ENCODE measurements at places on chromosomes 3 and 15. TPM values are rescaled to one million over a fixed set of nuclear protein-coding genes. Genes with fewer than 3 reads are reported as not detected.

DNA sequence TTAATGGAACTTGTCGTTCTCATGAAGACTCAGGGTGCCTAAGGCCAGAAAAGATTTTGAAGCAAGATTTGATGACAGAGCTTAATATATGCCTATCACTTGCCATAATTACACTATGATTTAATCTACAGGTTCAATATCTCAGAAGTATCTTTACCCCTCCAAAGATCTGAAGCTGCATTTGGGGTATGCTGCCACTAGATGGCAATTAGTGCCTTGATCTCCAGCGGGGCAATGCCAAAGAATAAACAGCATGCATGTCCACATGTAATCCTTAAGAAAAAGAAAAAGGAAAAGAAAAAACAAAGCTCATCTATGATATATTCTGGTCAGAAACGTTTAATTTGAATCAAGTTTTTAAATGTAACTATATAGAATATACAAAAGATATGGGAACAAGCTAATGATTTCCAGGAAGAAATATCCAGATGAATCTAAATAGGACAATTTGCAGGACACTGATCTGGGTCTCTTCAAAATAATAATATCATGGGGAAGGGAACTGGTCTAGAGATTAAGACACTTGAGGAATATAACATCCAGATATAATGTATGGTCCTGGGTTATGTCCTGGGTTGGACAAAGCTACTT lies 55.0 kb upstream of the SOX14 start:
- H3K36me3 ChIP-seq: no peaks in the 10 kb centered on the region
- H3K4me3 ChIP-seq: no peak overlapping the region
- DNase-seq: no peak
- no peaks in the 10 kb centered on the region for H3K27me3 ChIP-seq

DNA sequence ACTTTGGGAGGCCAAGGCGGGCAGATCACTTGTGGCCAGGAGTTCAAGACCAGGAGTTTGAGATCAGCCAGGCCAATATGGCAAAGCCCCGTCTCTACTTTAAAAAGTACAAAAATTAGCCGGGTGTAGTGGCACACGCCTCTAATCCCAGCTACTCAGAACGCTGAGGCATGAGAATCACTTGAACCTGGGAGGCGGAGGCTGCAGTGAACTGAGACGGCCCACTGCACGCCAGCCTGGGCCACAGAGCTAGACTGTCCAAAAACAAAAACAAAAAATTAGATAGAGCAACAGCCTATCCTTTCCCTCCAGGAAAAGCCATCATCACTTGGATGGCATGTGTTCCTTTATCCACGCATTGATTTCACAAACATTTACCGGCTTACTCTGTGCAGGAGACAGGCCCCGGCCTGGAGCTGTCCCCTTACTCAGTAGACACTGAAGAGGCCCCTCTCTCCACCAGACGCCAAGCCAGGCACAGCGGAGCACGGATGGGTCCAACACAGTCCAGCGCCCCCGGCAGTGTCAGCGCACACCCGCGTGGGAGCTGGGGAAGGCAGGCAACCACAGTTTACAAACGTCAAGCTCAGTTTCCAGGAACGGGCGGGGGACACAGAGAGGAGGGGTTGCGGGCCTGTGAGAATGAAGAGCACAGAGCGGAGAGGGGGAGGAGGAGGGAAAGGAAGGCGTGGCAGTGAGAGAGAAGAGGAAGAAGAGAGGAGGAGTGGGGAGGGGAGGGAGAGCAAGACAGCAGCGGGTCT lies 3.1 kb downstream of the GP5 start:
- no peaks in the 10 kb centered on the region for H3K4me1 ChIP-seq
- H3K36me3 ChIP-seq: no peaks in the 10 kb centered on the region
- peaks cover 8% of the 10 kb centered on the region for H3K27me3 ChIP-seq
- no peak overlapping the region for H3K4me3 ChIP-seq
- H3K27ac ChIP-seq: no peak overlapping the region
- no peak for DNase-seq

DNA sequence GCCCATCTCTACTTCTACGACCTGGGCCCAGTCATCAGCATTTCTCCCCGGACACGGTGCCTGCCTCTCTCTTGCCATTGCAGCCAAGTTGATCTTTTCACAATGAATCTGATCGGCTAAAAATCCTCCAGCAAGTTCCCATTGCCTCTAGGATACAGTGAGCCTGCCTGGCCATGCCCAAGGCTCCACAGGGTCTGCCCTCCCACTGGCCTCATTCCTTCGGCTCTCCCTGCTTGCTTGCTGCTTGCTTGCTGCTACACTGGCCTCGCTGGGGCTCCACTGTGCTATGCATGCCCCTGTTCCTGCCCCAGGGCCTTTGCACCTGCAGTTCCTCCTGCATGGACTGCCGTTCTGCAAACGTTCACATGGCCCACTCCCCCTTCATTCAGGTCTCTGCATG lies 2.0 kb downstream of the ABTB1 start:
- peaks cover 8% of the 10 kb centered on the region for H3K36me3 ChIP-seq
- no peak overlapping the region for H3K27ac ChIP-seq
- no peak for DNase-seq
- no peaks in the 10 kb centered on the region for H3K4me1 ChIP-seq

DNA sequence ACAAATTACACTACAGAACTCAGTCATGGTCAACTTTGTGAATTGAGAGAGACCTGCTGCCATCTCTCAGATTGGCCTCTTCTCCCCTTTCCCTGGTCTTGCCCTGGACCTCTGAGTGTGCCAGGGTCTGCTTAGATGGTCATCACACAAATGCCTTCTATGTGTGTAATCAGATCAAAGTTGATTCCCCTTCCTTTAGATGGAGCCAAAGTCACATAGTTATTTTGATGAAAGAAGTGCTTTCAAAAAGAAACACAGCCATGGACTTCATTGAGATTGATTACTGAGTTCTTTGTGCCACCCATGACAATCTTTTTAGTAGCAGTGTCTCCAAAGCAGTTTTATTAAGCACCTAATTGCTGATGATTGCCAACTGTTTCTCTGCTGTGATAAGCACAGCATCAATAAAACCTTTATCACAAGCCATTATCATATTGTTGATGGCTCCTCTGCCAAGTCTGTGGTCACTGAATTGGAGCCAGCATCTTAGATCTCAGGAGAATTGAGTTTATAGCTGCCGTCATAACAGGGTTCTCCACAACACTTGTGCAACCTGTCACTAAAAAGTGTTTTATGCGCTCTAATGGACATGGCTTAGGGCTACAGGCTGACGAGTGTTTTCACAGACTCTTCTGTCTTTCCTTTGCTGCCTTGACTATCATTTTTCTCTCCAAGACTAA lies 149.7 kb upstream of the NUDT16 start:
- no peak for DNase-seq
- no peak overlapping the region for H3K27ac ChIP-seq
- no peaks in the 10 kb centered on the region for H3K4me1 ChIP-seq
- H3K4me3 ChIP-seq: no peak overlapping the region
- no peaks in the 10 kb centered on the region for H3K36me3 ChIP-seq

GRCh38 chr15:61185759-61186158 lies 43.3 kb downstream of the RORA start:
- no peak for DNase-seq
- H3K36me3 ChIP-seq: no peaks in the 10 kb centered on the region
- H3K27me3 ChIP-seq: no peaks in the 10 kb centered on the region
- no peak overlapping the region for H3K4me3 ChIP-seq

DNA sequence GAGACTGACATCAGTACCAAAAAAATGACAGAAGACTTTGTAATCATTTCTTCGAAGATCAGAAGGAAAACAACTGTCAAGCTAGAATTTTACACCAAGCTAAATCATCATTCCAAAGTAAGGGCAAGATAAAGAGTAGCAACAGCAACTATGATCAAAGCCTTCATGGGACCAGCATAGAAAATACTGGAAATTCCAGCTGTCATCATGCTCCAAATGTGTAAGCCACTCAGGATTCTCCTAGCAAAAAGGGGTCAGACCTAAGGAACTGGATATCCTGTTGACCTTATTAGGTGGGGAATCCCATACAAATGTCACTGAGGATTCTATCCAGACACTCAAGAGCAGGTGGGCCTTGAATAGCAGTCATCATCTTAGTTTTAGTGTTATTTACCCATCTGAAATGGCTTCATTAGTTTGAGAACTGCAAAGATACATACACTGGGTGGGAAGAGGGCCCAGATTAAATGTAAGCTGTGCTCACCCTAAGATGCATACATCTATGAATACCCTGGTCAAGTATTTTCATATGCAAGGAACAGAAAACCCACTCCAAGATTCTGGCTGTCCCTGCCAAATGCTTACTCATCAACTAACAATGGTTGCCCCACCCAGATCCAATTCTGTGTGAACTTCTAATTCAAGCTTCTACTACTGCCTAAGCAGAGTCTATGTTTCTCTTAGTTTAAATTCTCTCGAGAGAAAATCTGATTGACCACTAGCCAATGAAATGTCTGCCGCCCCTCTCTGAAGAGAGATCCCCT lies 33.5 kb downstream of the CLDN18 start:
- H3K4me3 ChIP-seq: no peak overlapping the region
- no peaks in the 10 kb centered on the region for H3K27me3 ChIP-seq
- H3K4me1 ChIP-seq: no peaks in the 10 kb centered on the region
- DNase-seq: no peak
- H3K36me3 ChIP-seq: no peaks in the 10 kb centered on the region
- no peak overlapping the region for H3K27ac ChIP-seq

- peak; percentile 7 for DNase-seq
- H3K4me1 ChIP-seq: no peaks in the 10 kb centered on the region
- H3K27me3 ChIP-seq: no peaks in the 10 kb centered on the region
- no peak overlapping the region for H3K4me3 ChIP-seq
Measured at GRCh38 chr15:38068626-38069391, 134.4 kb downstream of the TMCO5A start.

- H3K4me1 ChIP-seq: no peaks in the 10 kb centered on the region
- no peak overlapping the region for H3K27ac ChIP-seq
- no peak overlapping the region for H3K4me3 ChIP-seq
- no peaks in the 10 kb centered on the region for H3K27me3 ChIP-seq
Measured at GRCh38 chr3:186251948-186252619, 110.0 kb downstream of the DGKG start.

C3orf20 gene
- 0.28 TPM for total RNA-seq

TGM4 gene
- total RNA-seq: 7.4 TPM

TERC gene
- 1,013 TPM for total RNA-seq

EAF1 gene
- total RNA-seq: 30.9 TPM
